ENCODE measurements at places on chromosomes 2 and 18.

DNA sequence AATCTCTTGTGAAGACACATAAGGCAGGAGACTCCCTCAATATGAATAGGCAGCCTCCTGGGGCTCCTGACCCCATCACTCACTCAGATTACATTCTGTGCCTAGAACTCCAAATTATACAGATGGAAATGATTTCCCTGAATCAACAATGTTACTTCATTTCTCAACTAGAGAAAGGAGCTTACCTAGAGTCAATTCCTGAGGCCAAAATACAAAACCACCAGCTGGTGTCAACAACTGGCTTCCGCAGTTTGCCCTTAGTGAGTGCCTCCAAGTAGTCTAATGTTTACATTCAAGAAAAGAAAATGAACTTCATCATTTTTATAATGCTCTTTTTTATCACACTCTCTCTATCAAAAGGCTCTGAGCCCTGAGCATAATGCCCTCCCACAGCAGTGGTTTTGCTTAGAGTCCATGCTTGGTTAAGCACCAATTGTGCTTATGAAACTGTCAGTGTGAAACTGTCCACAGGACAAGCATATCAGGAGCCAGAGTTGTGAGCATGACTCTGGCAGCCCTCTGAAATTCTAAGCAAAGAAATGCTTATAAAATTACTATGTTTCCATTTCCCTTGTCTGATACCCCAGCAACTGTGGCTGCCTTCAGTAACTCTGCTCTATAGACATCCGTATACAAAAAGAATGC, 305.7 kb upstream of the PKDCC start:
- DNase-seq = no peak

GRCh38 chr2:39511605-39512433, 74.7 kb upstream of the MAP4K3 start:
- DNase-seq = no peak

DNA sequence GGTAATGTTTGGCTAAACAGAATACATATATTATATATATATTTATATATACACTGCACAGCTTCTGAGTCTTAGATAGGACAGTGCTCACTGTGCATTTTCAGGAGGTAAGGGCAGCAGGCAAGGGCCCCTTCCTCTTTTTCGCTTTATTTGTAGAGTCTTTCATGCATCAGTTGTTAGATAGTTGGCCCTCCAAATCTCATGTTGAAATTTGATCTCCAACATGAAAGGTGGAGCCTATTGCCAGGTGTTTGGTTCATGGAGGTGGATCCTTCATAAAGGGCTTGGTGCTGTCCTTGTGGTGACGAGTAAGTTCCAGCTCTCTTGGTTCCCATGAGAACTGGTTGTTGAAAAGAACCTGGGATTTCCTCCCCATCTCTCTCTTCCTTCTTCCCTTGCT, 48.1 kb downstream of the TSN start:
- no peak for DNase-seq

GRCh38 chr2:233435436-233436190, 81.3 kb downstream of the DGKD start:
- no peak for DNase-seq

DNA sequence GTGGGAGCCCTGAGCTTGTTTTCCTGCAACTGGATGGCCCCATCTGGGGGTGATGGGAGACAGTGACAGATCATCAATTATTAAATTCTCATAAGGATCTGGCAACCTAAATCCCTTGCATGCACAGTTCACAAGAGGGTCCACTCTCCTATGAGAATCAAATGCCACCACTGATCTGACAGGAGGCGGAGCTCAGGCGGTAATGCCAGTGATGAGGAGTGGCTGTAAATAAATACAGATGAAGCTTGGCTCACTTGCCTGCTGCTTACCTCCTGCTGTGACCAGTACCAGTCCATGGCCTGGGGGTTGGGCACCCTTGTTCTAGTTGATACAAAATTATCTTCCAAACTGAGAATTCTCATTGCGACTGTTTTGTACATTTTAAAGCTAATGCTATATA, 258.6 kb downstream of the CTNNA2 start:
- DNase-seq = no peak

DNA sequence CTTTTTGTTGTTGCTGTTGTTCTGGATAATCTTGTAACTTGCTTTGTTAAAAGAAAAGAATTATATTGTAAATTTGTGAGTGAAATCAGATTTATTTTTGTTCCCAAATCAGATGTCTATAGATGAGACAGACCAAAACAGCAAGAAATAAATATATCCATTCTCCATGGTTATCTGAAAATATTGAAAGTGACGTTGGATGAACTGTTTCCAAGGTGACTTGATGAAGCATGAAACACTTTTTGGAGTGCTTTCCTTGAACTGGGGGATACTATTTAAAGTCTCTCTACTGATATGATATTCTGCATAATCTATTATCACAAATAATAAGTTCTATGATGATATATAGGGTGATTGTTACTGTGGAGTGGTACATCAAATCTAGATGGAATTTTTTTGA, 315.4 kb upstream of the THUMPD2 start:
- DNase-seq = no peak

DNA sequence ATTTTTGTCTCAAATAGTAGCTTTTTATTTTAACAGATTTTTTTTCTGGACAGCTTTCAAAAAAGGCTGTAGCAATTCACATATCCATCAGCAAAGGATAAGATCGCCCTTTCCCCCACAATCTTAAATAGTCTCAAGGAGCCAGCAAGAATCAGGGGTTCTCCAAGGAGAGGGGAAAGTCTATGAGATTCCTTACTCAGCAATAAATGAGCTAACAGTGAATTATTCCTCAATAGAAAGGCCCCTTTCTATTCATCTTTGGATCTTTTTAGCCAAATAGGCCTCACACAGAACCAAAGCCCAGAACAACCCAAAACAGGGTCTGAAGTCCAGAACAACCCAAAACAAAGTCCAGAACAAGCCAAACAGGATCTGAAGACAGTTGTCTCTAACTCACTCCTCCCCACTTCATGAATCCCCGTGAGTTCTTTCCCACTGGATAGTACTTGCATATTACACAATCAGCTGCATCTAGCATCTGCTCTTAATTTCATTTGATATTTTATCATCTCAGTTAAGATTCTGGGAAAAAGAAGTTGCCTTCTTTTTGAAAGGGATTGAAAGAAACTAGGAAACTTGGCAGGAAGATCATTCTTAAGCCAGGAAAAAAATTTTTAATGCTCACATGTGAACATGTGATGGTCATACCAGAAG, 3.4 kb upstream of the DHRS9 start:
- no peak for DNase-seq
